Effector memory CD4-positive, alpha-beta T cell (primary cell): ENCODE measurements at places on chromosomes 16 and 17.

GRCh38 chr17:64428406-64428805 is 20.5 kb upstream of the MILR1 start:
- no peak for DNase-seq

DNA sequence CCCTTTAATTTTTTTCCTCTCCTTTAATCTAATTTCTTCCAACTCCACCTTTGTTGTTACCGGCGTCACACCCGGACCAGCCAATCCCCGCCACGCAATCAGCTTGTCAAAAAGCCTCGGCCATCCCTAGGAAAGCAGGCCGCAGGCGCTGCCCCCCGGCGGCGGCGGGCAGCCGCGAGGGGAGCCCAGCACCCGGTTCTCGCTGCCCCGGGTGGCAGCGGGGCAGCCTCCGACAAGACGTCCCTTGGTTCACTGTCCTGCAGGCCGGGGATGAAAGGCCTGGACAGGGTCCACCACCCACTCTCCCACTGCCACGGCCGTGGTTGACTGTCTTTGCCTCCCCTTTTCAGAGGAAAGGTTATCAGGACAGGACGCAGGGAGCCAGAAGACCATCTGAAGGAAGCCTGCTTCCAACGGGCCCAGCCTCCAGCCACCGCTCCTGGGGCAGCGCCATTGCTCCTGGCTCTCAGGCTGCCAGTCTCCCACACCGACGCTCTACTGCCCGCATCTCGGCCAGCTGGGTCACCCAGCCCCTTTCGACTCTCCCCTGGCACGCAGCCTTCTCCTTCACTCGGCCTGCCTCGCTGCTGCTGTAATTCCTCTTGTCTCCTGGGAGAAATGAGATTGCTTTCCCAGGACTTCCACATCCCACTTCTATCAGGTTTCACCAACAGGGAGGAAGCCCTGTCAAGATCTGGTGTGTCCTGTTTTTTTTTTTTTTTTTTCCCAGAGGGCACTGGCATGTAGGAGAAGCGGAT is 2.8 kb upstream of the UBTF start:
- DNase-seq = peak; percentile 45

DNA sequence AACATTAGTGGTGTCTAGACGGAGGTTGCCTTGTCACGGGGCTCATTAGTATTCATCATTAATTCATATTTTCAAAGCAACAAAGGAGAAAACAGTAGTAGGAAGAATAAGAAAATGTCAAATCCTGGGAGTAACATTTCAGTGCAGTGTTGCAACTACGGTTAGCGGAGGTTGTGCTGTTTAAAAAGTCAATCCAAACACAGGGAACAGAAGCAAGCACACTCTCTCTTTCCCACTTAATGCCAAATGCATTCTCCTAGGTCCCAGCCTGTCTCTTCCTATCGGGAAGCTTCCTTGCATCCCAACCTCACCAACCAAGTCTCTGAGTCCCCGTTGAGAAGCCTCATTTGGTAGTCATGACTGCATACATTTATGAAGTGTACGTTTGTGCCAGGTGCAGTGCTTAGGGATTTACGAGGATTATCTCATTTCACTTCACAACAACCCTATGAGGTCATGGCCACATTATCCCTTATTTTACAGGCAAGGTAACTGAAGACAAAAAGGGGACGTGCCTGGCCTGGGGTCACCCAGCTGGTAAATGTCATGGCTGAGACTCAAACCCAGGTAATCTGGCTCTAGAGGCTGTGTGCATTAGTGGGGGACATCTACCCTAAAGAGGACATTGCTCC is 283.6 kb upstream of the SALL1 start:
- no peak for DNase-seq

GRCh38 chr17:60622961-60623360 is 23.0 kb downstream of the PPM1D start:
- DNase-seq = no peak

DNA sequence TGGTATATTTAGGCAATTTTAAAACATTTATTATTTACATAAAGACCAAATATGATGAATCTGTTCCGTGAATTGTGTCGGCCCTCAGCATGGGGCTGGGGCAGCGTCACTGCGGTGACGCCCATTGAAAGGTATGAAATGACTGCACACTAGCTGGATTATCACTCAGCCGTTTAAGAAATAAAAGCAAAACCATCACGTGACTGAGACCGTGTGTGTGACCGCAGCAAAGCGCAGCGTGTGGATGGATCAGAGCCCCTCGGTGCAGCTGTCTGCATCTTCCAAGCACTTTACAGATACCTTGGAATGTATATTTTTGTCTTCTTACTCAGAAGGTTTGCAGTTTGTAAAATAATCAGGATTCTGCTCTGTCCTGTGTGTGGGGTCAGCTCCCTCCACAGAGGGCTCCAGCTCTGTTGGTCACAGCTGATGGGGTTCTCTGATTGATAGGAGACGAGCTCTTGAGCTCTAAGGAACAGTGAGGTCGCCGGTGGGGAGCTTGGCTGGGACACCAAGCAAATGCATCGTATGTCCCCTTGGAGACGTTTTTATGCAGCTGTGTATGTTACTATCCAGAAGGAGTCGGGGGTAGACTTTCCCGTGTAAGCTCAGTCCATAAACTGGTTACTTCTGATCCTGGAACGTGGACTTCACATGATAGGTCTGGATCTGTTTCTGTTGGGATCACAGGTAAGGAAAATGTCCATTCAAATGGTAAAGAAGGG is 45.1 kb downstream of the WDR45B start:
- DNase-seq = no peak

GRCh38 chr16:73794994-73795393 is 501.6 kb upstream of the PSMD7 start:
- DNase-seq = no peak

- no peak for DNase-seq
These were observed 23.6 kb downstream of the TPSG1 start for GRCh38 chr16:1201444-1201843.

GRCh38 chr17:18323007-18323406 is 7.9 kb downstream of the SMCR8 start:
- DNase-seq = no peak

DNA sequence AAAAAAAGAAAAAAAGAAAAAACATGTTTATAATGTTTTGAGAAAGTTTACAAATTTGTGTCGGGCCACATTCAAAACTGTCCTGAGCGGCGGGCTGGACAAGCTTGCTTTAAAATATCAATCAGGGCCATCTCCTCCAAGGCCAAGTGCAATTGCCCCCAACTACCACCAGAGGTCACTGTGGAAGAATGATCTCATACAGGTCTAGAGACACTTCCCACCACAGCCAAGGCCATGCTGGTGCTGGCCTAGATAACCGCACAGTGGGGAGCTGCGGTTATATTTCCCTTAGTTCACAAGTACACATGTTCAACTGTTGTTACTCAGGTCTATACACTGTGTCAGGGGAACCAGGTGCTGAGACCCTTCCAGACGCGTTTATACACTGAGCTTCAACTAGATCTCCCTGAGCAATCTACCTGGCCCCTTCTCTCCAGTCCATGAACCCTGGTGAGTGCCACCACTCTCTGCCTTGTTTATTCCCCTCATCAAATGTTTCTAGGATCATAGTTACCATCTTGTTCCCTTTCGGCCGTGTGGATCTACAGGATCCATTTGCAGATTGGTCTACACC is 83.8 kb upstream of the CCL2 start:
- DNase-seq = no peak

DNA sequence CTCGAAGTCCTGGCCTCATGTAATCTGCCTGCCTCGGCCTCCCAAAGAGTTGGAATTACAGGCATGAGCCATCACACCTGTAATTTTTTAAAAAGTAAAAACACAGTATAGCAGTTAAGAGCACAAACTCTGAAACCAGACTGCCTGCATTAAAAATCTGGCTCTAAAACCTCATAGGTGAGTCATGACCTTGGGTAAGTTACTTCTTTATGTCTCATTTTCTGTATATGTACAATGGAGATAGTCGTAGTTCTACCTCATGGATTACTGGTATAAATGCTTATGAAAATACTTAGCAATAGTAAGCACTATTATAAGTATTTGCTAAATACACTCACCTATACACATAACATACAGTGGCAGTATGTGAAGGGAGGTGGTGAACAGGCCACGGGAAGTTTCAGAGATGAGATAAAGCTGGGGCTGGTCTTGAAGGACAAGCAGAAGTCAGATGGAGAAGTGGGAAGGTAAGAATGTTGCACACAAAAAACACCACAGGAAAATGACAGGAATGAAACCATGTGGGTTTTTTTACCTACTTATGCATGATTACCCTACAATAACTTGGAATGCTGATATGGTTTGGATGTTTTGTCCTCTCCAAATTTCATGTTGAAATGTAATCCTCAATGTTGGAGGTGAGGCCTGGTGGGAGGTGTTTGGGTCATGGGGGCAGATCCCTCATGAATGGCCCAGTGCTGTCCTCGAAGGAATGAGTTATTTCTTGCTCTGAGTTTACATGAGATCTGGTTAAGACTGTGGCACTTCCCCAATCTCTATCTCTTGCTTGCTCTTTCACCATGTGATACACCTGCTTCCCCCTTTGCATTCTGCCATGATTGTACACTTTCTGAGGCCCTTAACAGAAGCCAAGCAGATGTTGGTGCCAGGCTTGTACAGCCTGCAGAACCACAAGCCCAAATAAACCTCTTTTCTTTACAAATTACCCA is 33.9 kb downstream of the ZNF652 start:
- no peak for DNase-seq

DNA sequence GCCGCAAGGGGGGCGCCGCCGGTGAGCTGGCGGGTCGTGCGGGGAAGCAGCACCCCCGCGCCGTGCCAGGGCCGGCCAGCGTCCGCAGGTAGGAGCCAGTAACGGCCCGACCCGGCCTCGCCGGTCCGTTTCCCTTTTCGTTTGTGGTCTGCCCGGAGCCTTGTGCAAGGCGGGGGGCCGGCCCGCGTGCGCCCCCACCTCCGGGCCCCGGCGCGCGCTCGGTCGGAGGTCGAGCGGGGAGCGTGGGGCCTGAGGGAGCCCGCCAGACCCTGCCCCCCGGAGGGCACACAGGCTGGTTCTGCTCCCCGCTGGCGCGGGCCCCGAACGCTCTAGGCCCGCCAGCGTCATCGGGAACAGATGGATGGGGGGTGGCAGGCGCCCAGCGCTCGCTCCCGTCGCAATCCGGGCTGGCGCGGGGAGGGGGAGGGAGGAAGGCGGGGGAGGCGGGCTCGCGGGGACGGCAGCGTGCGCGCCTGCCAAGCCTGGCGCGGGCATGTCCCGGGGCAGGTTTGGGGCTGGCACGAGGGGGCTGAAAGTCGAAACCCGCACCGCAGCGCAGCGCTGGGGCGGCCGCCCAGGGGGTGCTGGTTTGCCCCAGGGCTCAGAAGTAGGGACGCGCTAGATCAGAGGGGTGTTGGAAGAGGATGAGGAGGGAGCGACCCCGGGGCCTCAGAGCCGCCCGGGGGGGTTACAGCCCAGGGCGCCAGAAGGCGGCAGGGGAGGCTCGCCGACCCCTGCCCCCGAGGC is 1.5 kb upstream of the GSE1 start:
- peak; percentile 20 for DNase-seq

DNA sequence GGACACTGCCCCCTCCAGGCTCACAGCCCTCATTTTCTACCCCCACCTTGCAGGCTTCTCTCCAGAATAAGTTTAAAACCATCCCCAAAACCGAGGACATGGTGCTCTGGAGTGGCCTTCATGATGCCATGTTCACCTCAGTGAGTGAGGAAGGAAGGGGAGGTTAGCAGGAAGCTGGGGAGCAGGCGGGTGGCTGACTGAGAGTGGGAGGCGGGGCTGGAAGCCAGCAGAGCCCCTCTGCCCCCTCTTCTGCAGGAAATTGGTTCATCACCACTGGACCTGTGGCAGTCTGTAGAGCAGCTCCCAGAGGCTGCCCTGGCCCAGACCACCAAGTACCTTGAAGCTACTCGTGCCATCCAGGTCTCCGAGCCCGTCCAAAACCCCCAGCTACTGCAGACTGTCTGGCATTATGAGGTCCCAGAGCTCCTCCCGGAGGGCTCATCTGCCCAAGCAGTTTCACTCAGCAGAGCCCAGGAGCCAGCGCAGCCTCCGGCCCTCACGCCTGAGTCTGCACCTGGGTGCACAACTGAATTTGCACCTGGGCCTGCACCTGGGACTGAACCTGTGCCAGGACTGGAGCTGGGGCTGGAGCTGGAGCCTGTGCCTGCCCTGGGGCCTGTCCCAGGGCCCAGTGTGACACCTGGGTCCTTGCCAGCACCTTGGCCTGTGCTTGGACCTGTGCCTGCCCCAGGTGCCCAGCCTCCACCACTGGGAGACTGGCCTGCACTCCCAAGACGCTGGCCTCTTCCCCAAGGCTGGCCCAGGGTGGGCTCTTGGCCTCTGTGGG is 19.0 kb downstream of the C16orf96 start:
- DNase-seq = no peak

DNA sequence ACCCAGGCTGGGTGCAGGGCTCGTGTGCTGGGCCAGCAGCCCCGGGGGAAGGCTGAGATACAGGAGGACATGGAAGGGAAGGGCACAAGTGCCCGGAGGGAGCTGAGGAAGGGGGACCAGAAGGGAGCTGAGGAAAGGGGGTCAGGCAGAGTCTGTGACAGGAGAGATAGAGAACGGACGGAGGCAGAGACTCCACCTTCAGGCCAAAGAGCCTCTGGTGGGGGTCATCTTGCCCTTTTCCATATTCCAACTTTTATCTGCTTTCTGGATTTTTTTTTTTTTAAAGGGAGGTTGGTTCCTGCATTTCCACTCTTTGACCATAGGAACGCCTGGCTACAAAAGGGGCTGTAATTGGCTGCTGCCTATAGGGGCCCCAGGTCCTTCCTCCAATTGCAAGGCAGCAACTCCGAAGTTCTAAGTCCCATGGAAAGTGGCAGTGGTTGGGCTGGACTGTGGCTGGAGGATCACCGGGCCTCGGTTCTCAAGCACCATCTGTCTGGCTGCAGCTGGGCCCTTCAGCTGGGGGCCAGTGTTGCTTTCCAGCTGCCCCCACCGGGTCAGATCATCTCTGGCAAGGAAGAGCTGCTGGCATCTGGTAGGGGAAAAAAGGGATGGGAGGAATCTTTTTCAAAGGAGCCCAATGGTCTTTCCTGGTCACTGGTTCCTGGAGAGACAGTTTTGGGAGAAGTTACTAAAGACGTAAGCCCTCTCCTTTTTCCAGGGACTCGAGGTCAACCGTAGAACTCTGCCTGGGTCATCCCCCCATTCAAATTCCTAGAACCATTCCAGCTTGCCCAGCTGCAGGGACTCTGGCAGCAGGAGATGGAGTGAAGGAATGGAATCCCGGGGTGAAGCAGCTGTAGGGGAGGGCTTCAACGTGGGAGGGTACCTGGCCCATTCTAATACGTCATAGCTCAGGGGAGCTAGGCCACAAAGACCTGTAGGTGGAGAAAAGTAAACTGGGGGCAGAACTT is 13.1 kb upstream of the MRPS23 start:
- no peak for DNase-seq

DNA sequence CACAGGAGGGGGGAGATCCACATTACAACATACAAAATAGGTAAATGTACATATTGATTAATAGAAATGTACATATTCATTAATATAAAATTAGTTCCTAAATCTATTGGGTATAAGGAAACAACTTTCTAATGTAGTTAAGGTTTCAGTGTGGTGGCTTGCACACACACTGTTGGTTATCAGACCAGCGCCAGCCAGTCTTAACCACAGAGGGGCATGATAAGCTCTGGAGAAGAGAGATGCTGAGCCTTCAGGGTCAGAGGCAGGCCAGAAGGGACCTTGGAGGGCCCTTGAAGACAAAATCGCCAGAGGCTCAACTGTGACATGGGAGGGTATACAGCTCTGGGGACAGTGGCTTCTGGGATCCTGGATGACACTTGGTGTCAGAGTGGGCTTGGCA is 10.9 kb upstream of the ZFP90 start:
- no peak for DNase-seq
